Right lung (tissue), 10 donors: ENCODE measurements at places on chromosomes 4 and X. TPM values are rescaled to one million over a fixed set of nuclear protein-coding genes. Genes with fewer than 3 reads are reported as not detected.

DNA sequence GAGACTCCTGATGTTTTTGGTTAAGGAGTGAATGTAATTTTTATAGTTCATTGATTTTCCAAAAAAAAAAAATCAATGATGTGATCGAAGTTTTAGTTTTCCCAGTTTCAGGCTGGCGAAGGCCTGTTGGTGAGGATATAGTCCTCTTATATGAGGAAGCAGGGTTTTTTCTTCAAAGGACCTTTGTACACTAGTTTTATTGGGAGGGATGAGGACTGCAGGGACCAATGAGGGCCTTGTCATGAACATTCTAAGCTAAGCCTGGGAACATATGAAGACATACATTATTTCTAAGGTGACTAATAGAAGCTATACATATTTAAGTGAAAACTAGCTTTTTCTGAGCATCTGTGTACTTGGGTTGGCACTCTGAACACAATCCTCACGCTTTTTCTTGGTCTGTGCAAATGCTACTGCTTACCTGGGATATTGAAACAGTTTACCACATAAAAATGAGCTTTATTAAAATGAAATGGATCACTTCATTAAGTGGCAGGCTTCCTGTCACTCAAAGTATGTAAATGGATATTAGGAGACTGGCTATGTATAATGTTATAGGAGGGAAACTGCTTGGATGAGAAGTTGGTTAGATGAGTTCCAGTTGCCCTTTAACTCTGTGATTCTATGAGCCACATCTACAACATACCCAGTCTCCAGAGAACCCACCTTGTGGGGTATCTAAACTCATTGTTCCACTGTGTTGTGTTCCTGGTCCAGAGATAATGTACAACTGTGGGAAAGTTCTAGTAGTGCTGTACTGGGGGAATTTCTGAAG lies 43.5 kb downstream of the SLC4A4 start:
- DNase-seq, result no peak

Gene BMPR1B
- 1.8 TPM for polyA plus RNA-seq

Gene CXCL11
- 0.36 TPM for polyA plus RNA-seq

DNA sequence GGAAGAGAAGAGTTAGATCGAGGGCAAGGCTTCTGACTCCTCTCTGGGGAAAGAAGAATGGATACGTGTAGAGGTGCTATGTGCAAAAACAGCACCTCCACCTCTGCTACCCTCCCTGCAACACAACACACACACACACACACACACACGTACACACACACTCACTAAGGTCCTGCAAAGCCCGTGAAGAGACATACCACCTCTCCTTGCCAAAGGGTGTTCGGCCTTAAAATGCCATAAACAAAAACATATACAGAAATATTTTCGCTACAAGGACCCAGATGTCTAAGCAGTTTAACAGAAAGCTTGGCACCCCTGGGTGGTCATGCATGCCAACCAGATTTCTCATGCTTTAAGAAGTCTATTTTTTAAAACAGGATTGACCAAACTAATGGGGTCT lies 1.5 kb downstream of the TIFA start:
- no peak for DNase-seq
